Kidney (tissue), 22 donors: ENCODE measurements at places on chromosomes 12 and 14. TPM values are rescaled to one million over a fixed set of nuclear protein-coding genes. Genes with fewer than 3 reads are reported as not detected.

GRCh38 chr12:30719060-30719459 is 23.4 kb upstream of the IPO8 start:
- H3K27ac ChIP-seq = no peak overlapping the region
- no peak overlapping the region for H3K4me3 ChIP-seq
- no peaks in the 10 kb centered on the region for H3K4me1 ChIP-seq
- H3K27me3 ChIP-seq = no peaks in the 10 kb centered on the region
- DNase-seq = no peak
- H3K36me3 ChIP-seq = peaks cover 17% of the 10 kb centered on the region

- no peak for DNase-seq
- H3K27ac ChIP-seq = no peak overlapping the region
- no peak overlapping the region for H3K4me3 ChIP-seq
- no peaks in the 10 kb centered on the region for H3K4me1 ChIP-seq
- no peaks in the 10 kb centered on the region for H3K36me3 ChIP-seq
- H3K27me3 ChIP-seq = no peaks in the 10 kb centered on the region
Observed at GRCh38 chr14:72444701-72445100, 449.2 kb downstream of the DPF3 start.

Gene SCN8A
- total RNA-seq = 1.4 TPM

Gene AQP2
- total RNA-seq = 122 TPM

Gene E2F7
- 0.28 TPM for total RNA-seq
